Stimulated activated CD8-positive, alpha-beta memory T cell treated with anti-CD3 and anti-CD28 coated beads, Interleukin-12 subunit alpha, Interleukin-12 subunit beta, amount 100 ng/mL, for 4 hours (primary cell): ENCODE measurements at places on chromosomes 2 and 18.

- no peak for DNase-seq
These were observed 5.9 kb downstream of the INPP5D start for GRCh38 chr2:233065954-233066470.

DNA sequence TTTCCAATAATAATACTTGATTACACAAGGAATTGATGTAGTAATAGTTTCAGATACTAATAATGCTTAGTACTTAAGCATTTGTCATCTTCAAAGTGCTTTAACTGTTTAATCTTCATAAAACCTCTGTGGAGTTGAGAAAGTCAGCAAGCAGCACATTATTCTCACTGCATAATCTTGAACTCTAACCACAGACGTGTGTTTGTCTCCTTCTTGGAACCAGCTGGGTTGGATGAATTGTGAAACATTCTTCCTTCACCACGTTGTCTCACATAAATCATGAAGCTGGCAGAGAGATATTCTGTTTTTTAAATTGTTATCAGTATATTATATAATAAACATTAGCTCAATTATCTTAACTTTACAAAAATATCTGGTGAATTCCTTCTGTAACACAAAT is 55.1 kb upstream of the LDAH start:
- no peak for DNase-seq

DNA sequence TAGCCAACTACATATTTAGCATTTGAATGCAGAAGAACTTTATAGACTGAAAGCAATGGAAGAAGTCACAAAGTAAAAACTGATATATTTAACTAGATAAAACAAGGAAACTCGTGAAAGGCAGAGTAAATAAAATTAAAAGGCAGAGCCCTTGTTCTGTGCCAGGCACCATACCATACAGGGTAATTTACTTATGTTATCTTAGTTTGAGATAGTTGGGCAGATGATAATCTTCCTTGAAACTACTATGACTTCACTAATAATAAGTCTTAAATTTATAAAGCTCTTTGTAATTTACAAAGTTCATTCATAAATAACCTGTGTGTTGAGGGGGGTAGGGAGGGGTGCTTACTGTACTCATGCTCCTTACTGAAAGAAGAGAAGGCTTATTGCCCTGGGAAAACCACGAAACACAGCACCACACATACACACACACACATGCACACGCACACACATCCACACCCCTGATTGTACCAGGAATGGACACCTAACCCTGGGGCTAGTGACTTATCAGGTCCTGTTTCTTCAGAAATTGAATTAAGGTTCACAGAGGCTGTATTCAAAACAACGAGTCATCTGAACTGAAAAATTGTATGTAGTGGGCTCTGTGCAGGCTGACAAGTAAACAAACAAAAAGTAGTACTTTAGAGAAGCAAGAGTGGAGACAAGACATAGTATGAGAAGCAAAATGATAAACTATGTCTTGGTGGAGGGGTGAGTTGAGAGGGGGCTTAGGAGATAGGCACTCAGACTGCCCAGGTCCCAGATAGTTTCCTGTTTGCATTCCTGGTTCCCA is 38.1 kb downstream of the AGFG1 start:
- no peak for DNase-seq

DNA sequence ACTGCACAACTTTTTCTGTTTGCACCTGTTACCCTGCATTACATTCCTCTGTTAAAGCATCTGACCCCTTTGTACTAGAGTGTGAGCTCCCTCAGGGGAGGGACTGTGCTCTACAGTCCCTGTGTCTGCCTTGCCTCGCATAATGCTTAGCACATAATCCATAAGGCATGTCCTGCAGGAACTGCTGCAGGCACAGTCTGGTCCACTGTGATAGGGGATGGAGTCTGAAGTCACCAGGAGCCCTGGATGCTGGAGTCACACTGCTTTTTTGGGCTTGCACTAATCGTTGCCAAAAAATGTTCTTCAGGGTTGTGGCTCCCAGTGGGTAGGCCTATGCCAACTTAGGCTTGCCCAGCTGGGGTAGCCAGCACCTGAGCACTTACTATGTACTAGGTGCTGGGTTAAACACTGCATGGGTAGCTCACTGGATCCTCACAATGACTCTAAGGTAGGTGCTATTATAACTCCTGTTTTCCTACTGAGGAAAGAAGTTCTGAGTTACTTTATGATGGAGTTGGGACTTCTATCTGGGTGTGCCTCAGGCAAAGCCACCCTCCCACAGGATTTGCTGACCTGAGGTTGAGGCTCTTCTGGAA is 33.3 kb downstream of the COPS7B start:
- no peak for DNase-seq

DNA sequence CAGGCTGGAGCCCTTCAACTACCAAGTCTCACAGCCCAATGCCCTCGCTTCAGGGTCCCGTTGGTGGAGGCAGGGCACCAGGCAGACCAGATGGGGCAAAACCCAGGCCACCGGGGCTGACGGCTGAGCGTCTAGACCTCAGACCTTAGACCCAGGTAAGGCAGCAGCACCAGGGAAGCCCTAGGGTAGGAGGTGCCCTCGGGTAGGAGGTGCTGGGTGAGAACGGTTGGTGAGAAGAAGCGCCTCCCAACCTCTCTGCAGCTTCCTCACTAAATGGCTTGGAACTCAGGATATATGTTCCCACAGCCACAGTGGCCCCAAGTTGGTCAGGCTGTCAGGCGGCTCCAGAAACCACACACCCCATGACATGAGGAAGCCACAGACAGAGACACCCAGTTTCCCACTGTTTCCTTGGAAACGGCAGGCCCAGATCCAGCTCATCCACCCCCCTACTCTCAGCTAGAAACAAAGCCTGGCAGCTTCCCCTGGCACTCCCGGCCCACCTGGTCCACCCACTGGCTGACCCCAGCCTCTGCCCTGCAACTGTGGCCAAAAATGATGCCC is 13.1 kb upstream of the MLPH start:
- no peak for DNase-seq

- no peak for DNase-seq
These were observed 1012.1 kb downstream of the CNTNAP5 start for GRCh38 chr2:125037135-125037653.

DNA sequence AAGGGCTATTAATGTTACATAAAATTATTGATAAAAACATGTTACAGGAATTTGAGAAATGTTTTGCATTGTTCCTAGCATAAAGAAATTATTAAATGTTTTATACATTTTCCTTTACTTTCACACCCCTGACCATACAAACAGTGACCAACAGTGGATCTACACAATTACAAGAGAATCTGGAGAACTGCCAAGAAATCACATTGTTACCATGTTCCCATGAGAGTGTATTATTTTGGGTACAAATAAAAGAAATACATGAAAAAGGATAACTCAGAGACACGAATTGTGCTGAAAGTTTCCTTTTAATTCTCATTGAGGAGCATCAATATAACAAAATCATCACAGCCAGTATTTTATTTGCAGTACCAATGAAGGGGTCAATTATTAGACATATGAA is 150.1 kb downstream of the WDPCP start:
- no peak for DNase-seq

DNA sequence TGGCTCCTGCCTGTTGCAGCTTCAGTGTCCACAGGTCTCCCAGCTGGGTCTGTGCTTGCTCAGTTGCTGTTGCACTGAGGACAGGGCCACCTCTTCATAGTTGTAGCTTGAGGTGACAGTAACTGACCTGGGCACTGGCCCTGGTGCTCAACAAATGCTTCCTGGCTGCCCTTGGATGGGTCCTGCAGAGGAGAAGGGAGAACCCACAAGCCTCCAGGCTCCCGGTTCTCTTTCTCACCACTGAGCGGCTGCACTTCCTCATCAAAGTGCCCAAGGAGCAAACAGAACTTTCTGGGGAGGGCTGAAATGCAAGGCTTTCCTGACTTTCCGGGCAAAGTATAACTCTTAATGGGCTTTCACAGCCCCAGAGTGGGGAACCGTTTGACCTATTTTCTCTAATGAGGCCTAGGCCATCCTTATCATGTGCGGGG is 38.7 kb downstream of the LCT start:
- DNase-seq: no peak

DNA sequence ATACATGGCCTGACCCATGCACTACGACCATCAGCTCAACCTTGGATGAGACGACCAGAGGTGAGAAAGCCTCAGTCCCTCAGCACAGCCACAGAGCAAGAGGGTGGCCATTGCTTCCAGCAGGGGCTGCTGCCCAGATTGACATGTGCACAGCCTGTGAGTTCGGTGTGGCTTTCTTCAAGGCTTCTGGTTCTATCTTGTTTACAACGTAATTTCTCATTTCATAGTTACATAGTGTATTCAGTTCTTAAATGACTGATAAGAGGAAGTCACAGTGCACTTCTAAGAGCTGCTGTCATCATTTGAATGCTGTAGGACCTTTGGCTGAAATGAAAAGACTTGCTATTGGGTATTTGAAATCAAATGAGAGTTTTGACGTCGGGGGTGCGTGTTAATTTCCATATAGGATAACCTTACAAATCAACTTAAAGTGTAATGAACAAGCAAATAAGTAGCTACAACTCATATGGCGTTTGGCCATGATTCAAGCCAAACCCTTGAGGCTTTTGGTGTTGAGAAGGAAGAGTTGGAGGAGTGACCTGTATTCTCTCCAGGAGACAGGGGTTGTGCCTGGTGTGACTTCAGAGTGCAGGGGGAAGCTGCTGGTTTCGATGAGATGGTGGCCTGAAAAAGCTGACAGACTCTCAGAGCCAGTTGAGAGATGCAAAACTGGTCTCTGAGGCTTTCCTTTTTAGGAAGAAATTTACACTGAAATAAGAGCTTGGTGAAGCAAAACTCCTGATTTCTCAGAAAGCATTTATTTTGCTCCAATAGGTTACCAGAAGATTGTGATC is 51.0 kb downstream of the TSHZ1 start:
- DNase-seq: no peak

DNA sequence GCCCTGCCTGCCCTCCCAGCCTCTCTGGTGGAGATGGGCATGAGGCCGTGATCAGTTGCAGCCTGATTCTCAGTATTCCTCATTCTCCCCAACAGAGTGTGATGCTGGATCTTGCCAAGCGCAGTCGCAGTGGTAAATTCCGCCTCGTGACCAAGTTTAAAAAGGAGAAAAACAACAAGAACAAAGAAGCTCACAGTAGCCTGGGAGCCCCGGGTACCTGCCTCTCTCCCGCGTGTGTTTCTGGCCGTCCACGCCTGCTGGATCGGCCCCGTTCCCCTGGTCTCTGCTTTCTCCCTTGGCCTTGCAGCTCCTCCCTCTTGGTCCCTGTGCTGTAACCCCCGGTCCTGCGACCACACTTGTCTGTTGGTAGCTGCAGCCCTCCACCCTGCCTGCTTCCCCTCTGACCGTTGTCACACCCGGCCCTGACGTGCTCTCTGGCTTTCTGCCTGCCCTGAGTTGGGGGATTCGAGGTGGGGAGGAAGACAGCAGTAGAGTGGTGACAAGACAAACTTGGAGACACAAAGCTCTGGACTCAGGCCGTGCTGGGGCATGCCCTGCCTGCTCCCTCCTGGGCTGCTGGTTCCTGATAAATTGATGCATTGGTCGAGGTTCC is 99.5 kb downstream of the USP40 start:
- no peak for DNase-seq

DNA sequence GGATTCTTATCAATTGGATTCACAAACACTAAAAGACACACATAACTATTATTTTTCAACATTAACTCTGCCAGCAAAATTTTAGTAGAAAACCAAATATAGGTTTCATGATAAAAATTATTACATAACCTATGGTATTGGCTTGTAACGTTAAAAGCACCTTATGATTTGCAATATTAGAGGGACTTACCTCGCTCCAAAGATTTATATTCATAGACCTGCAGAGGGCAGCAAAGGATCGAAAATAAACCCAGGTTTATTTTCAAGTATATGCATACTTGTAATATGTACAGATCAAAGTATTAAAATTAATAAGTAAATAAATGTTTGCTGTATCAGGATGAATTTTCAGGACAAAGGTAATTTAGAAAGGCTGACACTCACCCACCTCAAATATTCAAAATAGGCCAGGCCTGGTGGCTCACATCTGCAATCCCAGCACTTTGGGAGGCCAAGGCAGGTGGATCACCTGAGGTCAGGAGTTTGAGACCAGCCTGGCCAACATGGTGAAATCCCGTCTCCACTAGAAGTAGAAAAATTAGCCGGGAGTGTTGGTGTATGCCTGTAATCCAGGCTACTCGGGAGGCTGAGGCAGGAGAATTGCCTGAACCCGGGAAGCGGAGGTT is 45.3 kb downstream of the LRPPRC start:
- DNase-seq: no peak

DNA sequence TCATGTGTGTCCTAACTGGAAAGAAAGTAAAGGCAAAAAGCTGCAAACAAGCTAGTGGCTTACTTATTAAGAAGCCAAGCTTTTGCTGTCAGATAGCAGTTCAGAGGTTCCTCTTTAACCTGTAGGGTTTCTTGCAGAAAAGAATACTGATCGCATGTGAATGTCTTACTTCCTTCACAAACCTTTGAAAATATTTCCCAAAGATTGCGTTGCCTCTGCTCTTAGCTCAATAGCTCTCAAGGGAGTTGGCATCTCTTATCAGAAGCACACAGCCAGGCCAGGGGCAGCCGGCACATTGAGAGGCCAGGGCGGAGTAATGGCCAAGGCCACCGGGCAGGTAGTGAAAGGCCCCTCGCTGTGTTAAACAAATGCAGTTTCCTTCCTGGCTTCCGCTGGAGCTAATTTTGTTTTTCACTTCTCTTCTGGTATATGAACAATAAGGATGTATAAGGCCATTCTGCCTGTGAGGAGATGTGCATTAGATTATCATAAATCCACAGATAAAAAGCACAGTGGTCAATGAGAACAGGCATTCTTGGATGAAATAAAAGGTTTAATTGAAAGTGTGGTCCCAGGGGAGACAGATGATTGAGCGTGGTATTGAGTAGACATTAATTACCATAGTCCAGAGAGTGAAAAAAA is 542.4 kb upstream of the NRP2 start:
- DNase-seq: no peak

GRCh38 chr2:229800997-229801754 is 86.8 kb upstream of the DNER start:
- DNase-seq: peak; percentile 25

- DNase-seq: no peak
These were observed 323.2 kb downstream of the CYP26B1 start for GRCh38 chr2:71824436-71824835.

- no peak for DNase-seq
These were observed 242.7 kb upstream of the DDX18 start for GRCh38 chr2:117571590-117572349.

DNA sequence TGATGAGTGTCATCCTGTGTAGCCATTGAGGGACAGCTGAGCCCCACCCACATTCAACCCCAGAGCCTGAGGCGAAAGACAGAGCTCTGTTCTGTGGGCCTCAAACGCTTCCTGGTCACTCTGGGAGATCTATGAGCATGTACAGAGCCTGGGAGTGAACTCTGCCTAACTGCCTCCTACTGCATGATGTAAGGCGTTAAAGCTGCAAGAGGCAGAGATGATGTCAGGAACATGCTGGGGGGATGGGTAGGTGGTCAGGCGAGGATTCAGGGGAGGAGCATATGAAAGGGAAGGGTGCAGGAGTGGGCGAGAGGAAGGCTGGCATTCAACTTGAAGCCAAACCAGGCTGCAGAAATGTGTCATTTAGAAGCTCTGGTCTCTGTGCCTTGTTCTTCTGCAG is 181.0 kb downstream of the TFCP2L1 start:
- DNase-seq: no peak

GRCh38 chr18:55550471-55550870 is 37.5 kb downstream of the TCF4 start:
- DNase-seq: no peak
